Breast epithelium (tissue), 4 donors: ENCODE measurements at places on chromosomes 12 and 14. TPM values are rescaled to one million over a fixed set of nuclear protein-coding genes. Genes with fewer than 3 reads are reported as not detected.

LRRC10 gene
- not detected for total RNA-seq

GRIP1 gene
- 2.9 TPM for total RNA-seq

SPIC gene
- total RNA-seq: not detected

DTX1 gene
- 20.0 TPM for total RNA-seq

CCNK gene
- total RNA-seq: 23.9 TPM

EIF2S3B gene
- total RNA-seq: not detected

CATSPERB gene
- 16.1 TPM for total RNA-seq

CLEC2B gene
- total RNA-seq: 29.3 TPM

SRGAP1 gene
- 58.7 TPM for total RNA-seq

LPAR5 gene
- 1.8 TPM for total RNA-seq

KRT4 gene
- not detected for total RNA-seq

RAB15 gene
- 24.0 TPM for total RNA-seq

SMIM41 gene
- not detected for total RNA-seq

CCDC38 gene
- total RNA-seq: not detected

CCDC60 gene
- total RNA-seq: not detected

INHBE gene
- total RNA-seq: not detected
